Activated naive CD4-positive, alpha-beta T cell treated with anti-CD3 and anti-CD28 coated beads, Interleukin-2, amount 10 ng/mL, durations not matched to agents 7 days and 5 days (primary cell): ENCODE measurements at places on chromosomes 16 and 17.

- peak overlapping the region; percentile 53 for H3K4me3 ChIP-seq
- peak; percentile 86 for DNase-seq
- no peaks in the 10 kb centered on the region for H3K36me3 ChIP-seq
- peaks cover 40% of the 10 kb centered on the region for H3K27me3 ChIP-seq
Measured at GRCh38 chr17:6913608-6914443, 82.0 kb upstream of the ALOX12 start.

GRCh38 chr17:22303096-22303495 lies 610.8 kb downstream of the KCNJ18 start:
- no peak overlapping the region for H3K4me3 ChIP-seq
- no peak for DNase-seq
- peaks cover 2% of the 10 kb centered on the region for H3K36me3 ChIP-seq

DNA sequence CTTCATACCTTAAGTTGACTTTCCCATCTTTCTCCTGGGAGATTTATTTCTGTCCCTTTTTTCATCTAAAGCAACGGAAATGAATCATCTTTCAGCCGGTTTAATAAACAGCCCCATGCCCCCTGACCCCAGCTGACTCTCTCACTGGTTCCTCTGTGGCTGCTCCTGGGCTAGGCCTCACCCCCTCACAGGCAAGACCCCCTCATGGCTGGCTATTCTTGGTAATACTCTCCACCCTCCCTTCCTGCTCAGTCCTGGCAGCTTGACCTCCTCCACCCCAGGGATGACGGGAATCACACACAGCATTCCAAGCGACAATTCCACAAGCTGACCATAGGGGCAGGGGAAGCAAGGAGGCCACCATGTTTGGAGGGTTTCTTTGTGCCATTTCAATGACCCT lies 1.5 kb upstream of the ADAP2 start:
- no peak for DNase-seq
- H3K4me1 ChIP-seq, result peaks cover 14% of the 10 kb centered on the region

DNA sequence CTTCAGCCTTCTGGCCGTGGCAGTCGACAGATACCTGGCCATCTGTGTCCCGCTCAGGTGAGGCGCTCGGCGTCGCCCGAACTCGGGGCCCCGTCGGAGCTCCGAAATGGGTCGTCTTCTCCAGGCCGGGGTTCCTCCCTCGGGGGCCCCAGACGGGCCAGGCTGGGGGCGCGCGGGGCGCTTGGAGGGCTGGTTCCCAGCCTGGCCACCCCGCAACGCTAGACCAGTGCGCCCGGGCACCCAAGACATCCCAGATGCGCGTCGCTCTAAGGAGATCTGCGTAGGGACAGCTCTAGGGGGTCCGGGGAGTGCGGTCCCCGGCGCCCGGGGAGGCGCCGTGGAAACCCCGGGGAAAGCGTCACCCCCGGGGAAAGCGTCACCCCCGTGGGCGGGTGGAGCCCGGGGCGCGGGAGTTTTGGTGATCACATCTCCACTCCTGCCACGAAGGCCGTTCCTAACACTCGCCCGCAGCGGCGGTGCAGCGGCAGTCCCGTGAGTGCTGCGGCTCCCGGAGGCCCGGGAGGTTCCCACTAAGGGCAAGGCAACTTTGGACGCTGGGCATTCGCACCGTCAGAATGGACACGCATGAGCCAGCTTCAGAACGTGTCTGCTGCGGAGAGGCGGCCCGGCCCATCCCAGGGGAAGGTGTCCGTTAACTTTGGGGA lies 729 bp downstream of the ADORA2B start:
- H3K27me3 ChIP-seq, result peaks cover 74% of the 10 kb centered on the region
- H3K4me3 ChIP-seq, result peak overlapping the region; percentile 73
- DNase-seq, result peak; percentile 40

DNA sequence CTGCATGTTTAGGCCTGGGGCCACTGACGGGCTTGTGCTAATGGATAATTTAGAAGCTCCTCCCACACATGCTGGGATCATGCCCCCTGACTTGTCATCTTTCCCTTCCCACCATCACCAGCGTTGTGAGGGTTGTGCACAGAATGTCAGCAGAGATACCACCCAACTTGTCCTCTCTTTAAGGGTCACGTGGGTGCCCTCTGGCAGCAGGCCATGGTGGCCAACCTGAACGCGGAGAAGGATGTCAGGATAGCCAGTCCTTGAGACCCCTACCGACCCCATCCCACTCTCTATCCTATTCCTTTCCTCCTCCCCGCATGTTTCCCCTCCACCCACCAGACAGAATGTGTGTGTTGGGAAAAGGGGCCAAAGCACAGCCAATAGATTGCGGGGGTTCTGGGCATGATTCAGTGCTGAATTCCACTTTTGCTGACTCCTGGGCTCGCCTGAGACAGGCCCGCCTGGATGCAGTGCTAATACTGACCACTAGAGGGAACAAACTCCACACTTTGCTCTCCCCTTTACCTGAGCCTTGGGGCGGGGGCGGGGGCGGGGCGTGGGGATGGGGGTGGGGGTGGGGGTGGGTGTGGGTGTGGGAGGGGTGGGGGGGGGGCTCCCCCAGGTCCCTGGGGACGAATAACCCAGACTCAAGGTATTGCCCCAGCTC lies at the start of gene GH2:
GH2 (minus strand) TSS at position 10 of the 667 bp plus-strand sequence. CDS start 143 bp downstream, outside the sequence.
- H3K4me3 ChIP-seq, result no peak within 1 kb of the TSS
- no peak within 1 kb of the TSS for H3K27ac ChIP-seq
- no peaks in the 10 kb centered on the region for H3K36me3 ChIP-seq
- peaks cover 54% of the 10 kb centered on the region for H3K27me3 ChIP-seq

- no peak overlapping the region for H3K27ac ChIP-seq
- H3K27me3 ChIP-seq, result peaks cover 23% of the 10 kb centered on the region
- DNase-seq, result no peak
- H3K4me1 ChIP-seq, result peaks cover 19% of the 10 kb centered on the region
- no peak overlapping the region for H3K4me3 ChIP-seq
- H3K36me3 ChIP-seq, result no peaks in the 10 kb centered on the region
Measured at GRCh38 chr17:27390540-27390939, 65.7 kb upstream of the KSR1 start.

DNA sequence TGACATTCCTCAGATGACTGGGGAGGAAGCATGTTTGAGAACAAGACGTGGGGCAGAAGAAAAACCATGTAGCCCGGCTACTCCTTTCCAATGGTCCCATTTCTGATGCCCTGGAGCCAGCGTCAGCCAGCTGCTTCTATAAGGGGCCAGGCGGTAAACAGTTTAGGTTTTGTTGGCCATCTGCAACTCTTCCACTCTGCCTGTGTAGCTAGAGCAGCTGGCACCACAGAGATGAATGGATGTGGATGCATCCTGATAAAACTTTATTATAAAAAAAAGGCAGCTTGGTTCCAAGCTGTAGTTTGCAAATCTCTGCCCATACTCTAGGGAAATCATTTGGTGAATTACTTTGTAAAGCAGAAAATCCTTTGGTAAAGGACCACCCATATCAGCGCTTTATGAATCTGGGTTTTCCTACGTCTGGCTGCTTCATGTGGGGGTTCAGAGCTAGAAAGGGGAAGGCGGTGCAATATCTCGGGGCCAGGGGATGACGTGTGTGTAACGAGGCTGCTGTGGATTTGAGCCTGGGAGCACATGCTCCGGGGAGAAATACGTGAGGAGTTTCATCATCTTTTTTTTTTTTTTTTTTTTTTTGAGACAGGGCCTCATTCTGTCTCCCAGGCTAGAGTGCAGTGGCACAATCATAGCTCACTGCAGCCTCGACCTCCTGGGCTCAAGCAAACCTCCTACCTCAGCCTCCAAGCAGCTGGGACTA lies 3.4 kb upstream of the SRL start:
- H3K4me1 ChIP-seq, result peaks cover 9% of the 10 kb centered on the region
- H3K27me3 ChIP-seq, result peaks cover 14% of the 10 kb centered on the region
- no peak overlapping the region for H3K4me3 ChIP-seq
- DNase-seq, result no peak

DNA sequence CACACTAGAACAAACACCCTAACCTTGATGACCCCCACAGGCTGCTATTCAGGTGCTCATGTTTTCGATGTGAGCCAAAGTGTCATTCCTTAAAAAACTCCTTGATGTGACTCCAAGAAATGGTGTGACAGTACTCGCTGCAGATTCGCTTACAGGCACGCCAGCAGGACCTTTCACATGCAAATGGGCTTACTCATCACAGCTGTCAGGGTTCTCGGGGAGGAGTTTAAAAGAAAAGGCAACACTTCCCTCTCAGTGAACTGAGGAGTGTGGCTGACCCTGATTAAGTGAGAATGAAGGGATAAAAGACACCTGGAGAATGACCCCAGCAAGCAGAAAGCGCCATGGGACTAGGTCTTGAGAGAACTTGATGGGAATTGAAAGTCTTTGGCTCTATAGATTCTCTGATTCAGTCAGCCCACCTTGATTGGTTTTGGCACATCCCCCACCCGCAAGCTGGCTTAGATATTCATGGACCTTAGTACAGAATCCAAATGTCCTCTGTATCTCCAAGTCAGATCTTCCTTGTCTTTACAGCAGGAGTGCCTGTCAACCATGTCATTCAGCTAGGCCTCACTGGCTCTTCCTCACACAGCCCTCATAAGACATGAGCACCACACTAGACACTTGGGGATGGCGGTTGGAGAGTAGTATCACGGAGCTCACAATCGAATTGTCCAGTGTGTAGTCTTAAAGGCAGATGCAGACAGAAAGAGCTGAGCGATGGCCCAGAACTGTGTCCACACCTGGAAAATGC lies 82.6 kb downstream of the HIC1 start:
- peaks cover 21% of the 10 kb centered on the region for H3K4me1 ChIP-seq
- H3K4me3 ChIP-seq, result no peak overlapping the region
- H3K36me3 ChIP-seq, result peaks cover 19% of the 10 kb centered on the region
- H3K27me3 ChIP-seq, result no peaks in the 10 kb centered on the region
- H3K27ac ChIP-seq, result peak overlapping the region; percentile 24
- DNase-seq, result no peak

DNA sequence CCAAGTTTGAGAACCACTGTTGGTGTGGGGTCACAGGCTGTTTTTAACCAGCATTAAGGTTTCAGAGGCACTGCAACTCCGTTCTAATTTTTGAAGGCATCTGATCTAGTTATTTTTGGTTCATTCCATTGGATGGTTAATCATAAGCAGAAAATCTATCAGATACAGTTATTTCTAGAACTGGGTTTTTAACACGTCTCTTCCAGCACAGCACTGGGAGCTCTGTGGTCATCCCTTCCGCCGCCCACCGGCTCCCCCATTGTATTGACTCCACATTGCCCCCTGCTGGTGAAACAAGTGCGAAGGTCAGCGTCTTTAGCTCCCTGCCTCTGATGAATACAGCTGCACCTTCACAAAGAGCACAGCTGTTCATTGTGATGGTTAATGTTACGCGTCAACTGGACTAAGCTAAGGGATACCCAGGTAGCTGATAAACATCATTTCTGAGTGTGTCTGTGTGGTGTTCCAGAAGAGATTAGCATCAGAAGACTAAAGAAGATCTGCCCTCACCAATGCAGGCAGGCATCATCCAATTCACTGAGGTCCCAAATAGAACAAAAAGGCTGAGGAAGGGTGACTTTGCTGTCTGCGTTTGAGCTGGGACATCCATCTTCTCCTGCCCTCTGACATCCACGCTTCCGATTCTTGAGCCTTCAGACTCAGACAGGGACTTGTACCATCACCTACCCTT lies 8.5 kb downstream of the CCL18 start:
- no peak overlapping the region for H3K4me3 ChIP-seq
- peaks cover 31% of the 10 kb centered on the region for H3K27me3 ChIP-seq
- H3K4me1 ChIP-seq, result no peaks in the 10 kb centered on the region

DNA sequence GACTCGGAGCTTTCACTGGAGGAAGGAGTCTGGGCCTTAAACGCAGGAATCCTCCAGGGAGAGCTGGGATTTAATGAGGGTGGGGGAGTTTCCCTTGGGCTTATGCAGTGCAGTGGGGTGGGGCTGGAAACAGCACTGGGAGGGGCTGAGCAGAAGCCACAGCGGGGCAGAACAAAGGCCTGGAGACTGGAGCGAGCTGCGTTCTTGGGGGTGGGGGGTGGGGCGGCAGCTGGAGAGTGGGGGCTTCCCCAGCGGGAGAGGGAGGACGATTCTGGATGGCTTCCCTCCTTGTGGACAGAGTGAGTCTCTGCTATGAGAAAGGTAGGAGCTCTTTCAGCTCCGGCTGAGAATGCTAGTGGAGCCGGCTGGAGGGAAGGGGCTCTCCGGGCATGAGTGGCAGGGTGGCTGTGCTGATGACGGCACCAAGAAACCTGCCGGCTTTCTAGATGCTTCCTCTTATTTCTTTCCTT lies 406.0 kb downstream of the SEC14L1 start:
- DNase-seq, result no peak
- peaks cover 32% of the 10 kb centered on the region for H3K27me3 ChIP-seq
- H3K27ac ChIP-seq, result no peak overlapping the region
- no peaks in the 10 kb centered on the region for H3K36me3 ChIP-seq

GRCh38 chr16:86569701-86570447 lies 3.2 kb downstream of the FOXC2 start:
- peaks cover 95% of the 10 kb centered on the region for H3K27me3 ChIP-seq
- no peak for DNase-seq
- no peak overlapping the region for H3K27ac ChIP-seq

DNA sequence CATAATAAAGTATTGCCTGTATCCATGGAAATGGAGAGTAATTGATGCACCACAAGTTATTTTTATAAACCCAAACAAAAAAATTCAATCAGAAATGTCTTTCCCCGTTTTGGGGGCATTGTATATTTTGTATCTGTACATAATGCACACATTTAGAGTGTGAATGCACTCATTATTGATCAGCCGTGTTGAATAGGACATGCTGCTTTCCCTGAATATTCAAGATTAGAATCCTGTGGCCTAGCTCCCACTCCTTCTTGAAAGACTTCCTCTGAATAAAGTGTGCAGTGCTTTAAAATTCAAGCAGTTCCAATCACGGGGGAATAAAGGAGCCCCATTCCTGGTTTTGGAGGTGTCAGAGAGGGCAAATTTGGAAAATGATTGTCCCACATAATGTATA lies 103.8 kb upstream of the TOX3 start:
- no peak overlapping the region for H3K27ac ChIP-seq
- no peaks in the 10 kb centered on the region for H3K27me3 ChIP-seq
- H3K36me3 ChIP-seq, result no peaks in the 10 kb centered on the region
- H3K4me1 ChIP-seq, result no peaks in the 10 kb centered on the region
- no peak for DNase-seq
- H3K4me3 ChIP-seq, result no peak overlapping the region

DNA sequence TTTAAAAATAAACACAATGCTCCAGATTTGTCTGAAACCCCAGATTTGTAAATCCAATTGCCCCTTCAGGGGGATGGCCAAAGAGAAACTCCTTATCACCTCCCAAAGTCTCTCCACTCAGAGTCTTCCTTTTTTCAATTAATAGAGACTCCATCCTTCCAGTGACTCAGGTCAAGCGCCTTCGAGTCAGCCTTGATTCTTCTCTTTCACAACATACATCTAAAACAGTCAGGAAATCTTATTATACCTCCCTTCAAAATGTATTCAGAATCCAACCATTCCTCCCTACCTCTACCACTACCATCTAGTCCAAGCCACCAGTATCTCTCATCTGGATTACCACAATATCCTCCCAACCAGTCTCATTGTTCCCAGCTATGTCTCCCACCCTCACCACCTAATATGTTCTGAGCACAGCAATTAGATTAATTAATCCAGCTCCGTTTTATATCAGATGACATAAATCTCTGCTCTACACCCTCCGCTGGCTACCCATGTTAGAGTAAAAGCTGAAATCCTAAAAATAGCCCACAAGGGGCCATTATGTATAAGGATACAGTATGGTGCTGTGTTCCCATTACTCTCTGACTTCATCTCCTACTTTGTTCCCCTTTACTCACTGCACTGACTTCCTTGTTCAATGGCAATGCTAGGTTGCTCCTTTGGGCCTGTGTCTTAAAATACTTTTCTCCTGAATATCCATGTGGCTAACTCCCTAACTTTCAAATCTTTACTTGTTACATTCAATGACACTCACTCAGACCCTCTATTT lies 11.8 kb downstream of the SIAH1 start:
- H3K36me3 ChIP-seq, result no peaks in the 10 kb centered on the region
- H3K27me3 ChIP-seq, result no peaks in the 10 kb centered on the region
- no peak overlapping the region for H3K27ac ChIP-seq
- H3K4me3 ChIP-seq, result no peak overlapping the region
